Effector memory CD4-positive, alpha-beta T cell (primary cell): ENCODE measurements at places on chromosomes 7 and 10.

DNA sequence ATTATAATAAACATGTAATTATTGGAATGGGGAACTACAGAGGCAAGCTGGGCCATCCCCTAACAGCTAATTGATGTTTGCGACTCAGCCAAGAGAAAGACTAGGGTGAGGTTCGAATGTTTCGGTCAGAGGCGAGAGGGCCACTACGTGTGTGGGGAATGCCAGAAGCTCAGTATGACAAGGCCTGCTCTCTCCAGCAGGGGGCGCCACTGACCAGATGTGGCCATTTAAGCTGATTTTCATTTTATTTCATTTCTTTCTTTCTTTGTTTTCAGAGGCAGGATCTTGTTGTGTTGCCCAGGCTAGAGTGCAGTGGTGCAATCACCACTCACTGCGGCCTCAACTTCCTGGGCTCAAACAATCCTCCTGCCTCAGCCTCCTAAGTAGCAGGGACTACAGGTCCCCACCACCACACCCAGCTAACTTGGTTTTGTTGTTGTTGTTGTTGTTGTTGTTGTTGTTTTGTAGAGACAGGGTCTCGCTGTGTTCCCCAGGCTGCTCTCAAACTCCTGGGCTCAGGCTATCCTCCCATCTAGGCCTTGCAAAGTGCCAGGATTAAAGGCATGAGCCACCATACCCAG, 38.1 kb downstream of the TMEM130 start:
- no peak for DNase-seq

GRCh38 chr7:83798489-83798888, 149.6 kb upstream of the SEMA3E start:
- DNase-seq: no peak

DNA sequence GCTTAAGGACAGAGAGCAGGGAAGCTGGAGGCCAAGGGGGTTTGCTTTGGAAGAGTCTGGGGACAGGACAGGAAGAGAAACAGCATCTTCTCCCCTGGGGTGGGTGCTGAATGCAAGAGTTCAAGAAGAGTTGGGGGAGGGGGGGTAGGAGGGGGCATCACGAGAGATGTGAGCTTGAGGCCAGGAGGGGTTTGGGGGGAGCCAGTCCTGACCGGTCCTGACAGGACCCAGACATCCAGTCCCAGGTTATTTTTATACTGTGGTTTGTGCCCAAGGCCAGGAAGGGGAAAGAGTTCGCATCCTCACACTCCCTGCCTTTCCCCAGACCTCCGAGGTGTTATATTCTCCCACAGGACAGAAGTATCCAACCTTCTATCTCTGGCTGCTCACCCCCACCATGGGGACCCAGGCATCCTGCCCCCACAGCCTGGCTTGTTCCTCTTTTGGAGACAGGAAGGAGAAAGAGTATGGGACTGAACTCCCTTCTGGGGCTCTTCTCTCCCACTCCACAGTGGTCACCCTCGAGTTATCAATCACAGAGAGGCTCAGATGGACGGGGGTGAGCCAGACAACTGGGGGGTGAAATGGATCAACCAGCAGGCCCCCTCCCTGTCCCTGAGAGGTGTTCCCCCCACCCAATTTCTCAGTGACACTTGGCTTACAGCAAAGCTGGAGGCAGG, 2.8 kb downstream of the TSC22D4 start:
- no peak for DNase-seq

DNA sequence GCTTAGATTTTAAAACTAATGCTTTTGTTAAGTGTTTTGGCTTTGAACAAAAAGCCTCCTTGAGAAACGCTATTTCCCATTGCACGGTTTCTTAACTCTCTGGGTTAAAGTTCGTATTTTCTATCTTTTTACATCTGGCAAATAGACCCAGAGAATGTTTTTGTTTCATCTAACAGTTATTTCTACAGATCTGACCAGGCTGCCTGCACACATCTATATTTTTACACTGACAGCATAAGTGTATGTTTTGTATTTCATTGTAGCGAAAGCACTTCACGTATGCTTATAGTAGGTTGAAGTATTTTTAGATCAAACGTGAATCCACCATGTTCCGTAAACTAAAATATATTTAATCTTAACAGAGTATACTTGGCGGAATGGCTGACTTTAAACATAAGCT, 477.3 kb downstream of the SDK1 start:
- DNase-seq: no peak

DNA sequence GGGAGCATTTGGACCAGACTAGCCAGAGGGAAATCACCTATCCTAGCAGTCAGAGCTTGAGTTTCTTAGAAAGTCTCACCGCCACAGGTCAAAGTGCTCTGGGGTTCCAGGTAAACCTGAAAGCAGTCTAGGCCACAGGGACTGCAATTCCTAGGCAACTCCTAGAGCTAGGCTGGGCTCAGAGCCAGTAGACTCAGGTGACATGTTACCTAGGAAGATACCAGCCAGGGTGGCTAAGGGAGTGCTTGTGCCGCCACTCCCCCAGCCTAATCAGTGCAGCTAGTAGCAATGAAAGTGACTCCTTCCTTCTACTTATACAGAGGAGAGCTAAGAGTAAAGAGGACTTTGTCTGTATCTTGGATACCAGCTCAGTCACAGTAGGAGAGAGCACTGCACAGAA, 348.7 kb upstream of the HPS1 start:
- no peak for DNase-seq

DNA sequence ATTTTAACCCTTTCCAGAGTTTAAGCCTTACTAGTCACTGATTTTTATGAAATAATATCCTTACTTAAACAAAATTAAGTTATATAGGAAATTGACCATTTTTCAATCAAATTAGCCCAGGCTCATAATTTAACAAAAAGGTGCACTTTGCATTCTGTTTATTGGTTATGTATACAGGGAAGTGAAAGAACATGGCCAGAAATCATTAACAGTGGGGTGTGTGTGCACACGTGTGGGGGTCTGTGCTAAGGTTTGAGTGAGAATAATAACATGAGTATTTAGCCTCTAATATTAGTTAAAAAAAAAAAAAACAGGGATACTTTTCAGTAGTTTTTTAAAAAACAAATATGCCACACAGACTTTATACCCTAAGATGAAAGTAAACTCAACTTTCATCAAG, 510.5 kb upstream of the PFKP start:
- no peak for DNase-seq

DNA sequence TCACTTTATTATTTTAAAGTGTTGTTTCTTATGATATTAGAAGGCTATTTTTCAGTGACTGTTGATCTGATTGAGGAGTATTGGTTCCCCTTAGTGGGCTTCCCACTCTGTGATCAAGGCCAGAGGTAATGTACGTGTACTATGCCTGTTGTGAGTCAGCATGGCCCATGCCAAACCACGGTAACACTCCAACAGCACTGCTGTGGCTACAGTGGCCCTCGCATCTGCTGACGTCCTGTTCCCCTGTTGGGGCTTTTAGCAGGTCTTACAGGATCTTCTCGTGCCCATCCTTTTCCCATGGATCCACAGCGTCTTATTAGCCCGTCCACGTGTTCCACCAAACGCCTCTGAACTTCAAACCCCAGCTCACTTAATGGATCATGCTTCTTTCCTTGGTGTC, 964.6 kb upstream of the CELF2 start:
- no peak for DNase-seq

DNA sequence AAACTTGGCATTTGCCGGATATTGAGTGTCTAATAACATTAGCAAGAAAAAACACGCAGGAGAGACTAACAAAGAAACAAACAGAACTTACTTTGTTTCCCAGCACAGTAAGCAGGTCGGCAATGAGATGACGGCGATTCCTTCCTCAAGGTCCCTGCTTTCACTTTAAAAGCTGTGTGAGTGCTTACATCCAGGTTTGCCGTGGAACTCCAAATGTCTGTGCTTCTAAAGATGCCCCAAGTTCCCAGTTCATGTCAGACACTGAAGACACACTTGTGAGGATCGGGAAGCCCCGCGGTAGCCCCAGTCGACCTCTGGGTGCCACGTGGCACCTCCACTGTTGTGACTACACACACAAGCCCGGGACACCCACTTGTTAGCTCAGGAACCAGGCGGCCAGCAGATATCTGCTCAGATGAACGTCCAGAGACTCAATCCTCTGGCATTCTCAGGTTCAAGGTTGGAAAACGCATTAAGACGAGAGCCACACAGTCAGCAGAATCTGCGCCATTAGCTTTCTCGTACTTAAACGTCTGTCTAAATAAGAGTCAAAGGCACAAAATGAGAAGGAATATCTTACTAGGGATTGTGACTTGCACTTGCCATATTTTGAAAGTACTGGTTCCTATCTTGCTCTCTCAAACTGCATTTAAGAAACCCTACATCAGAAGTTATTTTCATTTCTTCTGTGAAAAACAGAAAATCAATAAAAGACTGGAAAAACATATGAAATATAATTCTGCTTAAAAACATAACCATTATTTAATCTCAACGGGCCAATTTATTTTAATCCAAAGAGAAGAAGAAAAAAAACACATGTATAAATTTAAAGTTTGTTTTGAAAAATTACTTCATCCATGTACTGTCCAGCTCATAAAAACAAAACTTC, 207.6 kb upstream of the KLF14 start:
- DNase-seq: no peak

- no peak for DNase-seq
Observed at GRCh38 chr10:58104351-58104751, 163.3 kb downstream of the IPMK start.

- DNase-seq: no peak
Observed at GRCh38 chr10:29618341-29619171, 16.2 kb downstream of the SVIL start.

GRCh38 chr10:124348801-124349200, 69.9 kb downstream of the OAT start:
- DNase-seq: no peak

- DNase-seq: no peak
Observed at GRCh38 chr7:54326592-54327167, 215.5 kb upstream of the VSTM2A start.

GRCh38 chr7:8507566-8507965, 74.2 kb downstream of the NXPH1 start:
- DNase-seq: no peak

GRCh38 chr7:98399890-98400541, 874 bp downstream of the BAIAP2L1 start:
- no peak for DNase-seq

- DNase-seq: no peak
Observed at GRCh38 chr7:10793995-10794775, 179.5 kb upstream of the PHF14 start.

- DNase-seq: no peak
Observed at GRCh38 chr10:116170815-116171250, 102.2 kb downstream of the GFRA1 start.

- DNase-seq: no peak
Observed at GRCh38 chr10:8453587-8453986, 399.1 kb downstream of the GATA3 start.

GRCh38 chr7:39429421-39429820, 136.8 kb upstream of the YAE1 start:
- DNase-seq: no peak

GRCh38 chr7:157984423-157985163, 603.0 kb downstream of the PTPRN2 start:
- DNase-seq: no peak

GRCh38 chr7:48755061-48755555, 169.2 kb upstream of the CDC14C start:
- DNase-seq: no peak

- DNase-seq: no peak
Observed at GRCh38 chr10:56763090-56763489, 402.0 kb upstream of the ZWINT start.

DNA sequence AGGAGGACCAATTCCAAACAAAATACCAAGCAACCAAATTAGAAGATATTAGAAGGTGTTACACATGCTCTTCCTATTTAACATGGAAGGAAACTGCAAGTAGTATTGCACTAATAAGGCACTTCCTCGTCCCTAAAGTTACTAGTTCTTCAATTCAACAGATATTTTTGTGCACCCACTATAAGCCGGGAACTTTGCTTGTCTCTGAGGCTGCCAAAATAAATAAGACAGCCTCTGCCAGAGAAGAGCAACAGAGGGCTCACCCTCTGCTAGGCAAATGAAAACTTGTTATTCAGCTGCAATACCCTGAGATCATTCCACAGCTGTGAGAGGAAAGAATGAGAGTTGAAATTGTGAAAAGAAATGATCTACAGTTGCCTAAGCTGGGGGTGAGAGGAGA, 37.4 kb upstream of the GSAP start:
- no peak for DNase-seq

DNA sequence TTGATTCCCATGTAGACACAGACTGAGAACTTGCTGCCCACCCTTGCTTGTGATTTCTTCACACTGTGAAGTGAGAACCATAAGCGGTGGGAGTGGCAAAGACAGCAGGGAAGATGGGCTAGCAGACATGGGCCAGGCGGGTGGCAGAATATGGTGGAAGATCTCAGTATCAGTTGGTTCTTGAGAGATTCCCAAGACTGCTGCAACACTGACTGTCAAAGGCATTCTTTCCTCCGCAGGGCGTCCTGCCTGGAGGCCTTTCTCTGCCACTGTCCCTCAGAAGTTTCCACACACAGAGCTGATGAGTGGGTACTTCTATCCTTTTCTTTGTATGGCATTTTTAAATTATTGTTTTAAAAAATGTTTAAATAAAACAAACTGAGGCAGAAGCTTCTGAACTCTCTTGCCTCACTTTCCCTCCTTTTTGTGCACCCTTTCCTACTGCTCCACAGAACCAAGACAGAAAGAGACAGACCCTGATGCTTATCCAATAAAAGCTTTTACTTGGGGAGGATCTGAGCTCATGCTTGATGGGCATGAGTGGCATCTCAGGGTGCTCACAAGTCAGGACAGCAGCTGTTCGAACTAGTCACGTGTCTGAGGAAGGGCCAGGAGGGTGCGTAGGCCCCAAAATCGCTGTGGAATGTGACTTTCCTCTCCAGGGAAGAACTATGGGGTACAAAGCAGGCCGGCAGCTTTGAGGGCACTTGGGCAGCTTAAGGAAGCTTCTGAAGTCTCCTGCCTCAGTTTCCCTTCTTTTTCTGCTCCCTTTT, 104.7 kb upstream of the PCGF5 start:
- DNase-seq: no peak

DNA sequence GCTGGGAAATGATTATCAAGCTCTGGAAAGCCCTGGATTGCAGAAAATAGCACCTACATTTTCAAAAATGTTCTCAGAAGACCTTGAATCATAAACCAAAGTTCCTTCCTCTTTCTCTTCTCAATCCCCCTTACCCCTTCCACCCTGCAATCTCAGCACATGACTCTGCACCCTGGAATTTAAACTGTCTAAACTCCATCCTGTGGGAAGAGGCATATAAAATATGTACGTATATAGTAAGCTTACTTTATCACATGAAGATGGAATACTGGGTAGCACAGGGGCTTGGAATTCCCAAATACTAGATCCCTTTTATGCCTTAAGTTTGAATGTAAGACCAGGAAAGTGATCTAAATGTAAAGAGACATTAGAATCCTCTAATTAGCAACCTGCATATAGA, 7.7 kb downstream of the AGMO start:
- DNase-seq: no peak

- DNase-seq: no peak
Observed at GRCh38 chr7:3245721-3246120, 55.3 kb upstream of the SDK1 start.
